ENCODE measurements at places on chromosomes 6 and 20. TPM values are rescaled to one million over a fixed set of nuclear protein-coding genes. Genes with fewer than 3 reads are reported as not detected.

Gene C6orf15
- total RNA-seq: not detected

Gene KHDC1
- total RNA-seq: 0.80 TPM

Gene TCP11
- total RNA-seq: not detected

Gene PPP1R3G
- 0.33 TPM for total RNA-seq

Gene SESN1
- 28.5 TPM for total RNA-seq

Gene LPA
- not detected for total RNA-seq

Measured in mammary microvascular endothelial cell (primary cell).